ENCODE measurements at places on chromosomes 13 and 19.

DNA sequence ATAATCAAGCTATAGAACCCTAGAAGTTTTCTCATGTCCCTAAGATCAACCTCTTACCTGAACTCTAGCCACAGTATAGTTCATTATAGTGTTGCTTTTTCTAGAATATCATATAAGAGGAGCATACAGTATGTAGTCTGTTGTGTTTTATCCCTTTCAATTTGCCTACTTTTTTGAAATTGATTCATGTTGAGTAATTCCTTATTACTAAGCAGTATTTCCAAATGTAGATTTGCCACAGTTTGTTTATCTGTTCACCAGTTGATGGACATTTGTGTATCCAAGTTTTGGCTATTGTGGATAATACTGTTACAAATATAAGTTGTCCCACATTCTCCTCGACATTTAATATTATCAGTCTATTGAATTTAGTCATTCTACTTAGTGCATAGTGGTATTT lies 138.0 kb downstream of the LMO7 start:
- no peak for DNase-seq

GRCh38 chr19:33437821-33438671 lies 64.5 kb downstream of the CEBPG start:
- no peak for DNase-seq

- no peak for DNase-seq
These were observed 5.4 kb downstream of the LMTK3 start for GRCh38 chr19:48506138-48506733.

DNA sequence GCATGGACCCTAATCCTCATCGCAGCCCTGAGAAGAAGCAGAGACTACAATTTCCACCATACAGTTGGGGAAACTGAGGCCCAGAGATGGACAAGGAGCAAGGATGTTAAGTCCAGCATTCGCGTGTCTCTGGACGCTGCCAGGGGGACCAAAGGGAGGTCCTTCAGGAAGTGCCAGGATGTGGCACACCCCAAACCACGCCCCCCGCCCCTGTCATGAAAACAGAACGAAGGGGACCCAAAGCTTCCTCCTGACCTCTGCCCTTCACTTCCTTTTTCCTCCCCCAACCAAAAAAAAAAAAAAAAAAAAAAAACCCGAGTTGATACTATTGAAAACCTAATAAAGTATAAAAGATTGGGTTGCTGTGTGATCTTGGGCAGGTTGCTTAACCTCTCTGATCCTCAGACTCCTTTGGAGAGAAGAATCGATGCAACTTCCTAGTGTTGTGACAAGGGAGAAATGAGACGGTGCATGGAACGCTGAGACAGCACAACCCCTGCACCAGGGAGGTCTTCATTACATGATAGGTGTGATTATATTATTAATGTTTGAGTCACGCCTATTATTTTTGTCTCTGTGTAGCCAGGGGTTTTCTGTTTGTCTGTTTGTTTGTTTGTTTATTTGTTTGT lies 2.7 kb upstream of the ZBTB7A start:
- peak; percentile 73 for DNase-seq

GRCh38 chr19:49326165-49326704 lies 1.2 kb upstream of the SLC6A16 start:
- DNase-seq: no peak

- DNase-seq: peak; percentile 70
These were observed 3.6 kb downstream of the FAM187B start for GRCh38 chr19:35224681-35225571.

DNA sequence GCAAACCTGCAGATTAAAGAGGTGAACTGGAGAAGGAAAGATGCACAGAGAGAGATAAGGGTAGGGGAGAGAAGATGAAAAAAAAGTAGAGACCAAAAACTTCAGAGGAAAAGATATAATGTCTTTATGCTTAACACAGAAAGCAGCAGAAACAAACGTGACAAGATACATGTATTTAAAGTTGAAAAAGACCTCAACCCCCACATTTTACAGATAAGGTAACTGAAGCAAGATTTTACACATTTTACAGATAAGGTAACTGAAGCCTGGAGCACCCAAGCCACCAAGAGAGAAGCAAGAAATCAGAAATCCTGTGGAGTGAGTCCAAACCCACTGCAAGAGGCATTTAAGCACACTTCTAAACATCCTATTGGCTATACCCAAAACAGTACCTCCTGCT lies 185.3 kb downstream of the TBC1D4 start:
- DNase-seq: no peak

- no peak for DNase-seq
These were observed 183.0 kb downstream of the KCTD12 start for GRCh38 chr13:76703216-76703615.

GRCh38 chr19:17762505-17763229 lies 11.4 kb downstream of the FCHO1 start:
- DNase-seq: peak; percentile 53

DNA sequence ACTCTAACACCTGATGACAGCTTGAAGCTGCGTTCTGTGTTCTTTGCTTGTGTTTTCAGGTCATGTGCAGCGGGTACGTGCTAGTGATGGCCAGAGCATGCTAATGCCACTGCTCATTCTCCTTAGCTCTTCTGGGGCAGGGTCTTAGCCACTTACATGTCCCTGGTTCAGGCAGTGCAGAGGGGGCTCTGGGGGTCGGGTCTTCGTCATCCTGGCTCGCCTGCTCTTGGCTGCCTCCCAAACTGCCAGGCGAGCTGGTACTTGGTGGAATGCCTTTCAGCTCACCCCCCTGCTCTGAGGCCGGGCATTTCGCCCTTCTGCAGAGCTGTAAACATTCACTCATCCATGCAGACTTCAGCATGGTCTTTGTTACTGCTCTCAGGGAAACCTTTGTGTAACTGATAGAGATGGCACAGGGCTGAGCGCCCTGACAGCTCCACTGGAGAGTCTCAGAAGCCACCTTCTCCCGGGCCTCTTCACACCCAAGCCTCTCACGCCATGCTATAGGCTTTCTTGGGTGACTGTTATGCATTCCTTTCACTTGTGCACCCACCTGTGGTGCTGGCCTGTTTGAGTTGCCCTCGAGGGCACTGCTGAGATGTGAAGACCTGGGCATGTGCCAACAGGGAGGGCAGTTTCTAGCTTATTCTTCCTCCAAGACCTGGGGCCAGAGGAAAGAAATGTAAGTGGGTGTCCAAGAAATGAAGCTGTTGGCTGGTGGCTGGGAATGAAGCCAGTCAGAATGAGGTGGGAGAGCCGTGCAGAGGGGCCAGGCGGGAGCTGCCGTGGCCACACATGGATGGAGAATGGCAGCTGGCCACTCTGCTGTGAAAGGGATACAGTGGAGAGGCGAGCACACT lies 24.4 kb downstream of the FAM124A start:
- no peak for DNase-seq

DNA sequence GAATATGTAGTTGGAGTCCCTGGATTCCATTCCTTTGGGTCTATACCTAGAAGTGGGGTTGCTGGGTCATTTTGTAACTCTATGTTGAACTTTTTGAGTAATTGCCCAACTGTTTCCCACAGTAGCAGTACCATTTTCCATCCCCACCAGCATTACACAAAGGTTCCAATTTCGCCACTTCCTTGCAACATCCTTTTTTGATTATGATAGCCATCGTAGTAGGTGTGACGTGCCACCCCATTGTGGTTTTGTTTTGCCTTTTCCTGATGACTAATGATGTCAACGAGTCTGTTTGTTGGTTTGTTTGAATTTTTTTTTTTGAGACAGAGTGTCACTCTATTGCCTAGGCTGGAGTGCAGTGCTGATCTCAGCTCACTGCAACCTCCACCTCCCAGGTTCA lies 3.3 kb upstream of the PEX11G start:
- no peak for DNase-seq

DNA sequence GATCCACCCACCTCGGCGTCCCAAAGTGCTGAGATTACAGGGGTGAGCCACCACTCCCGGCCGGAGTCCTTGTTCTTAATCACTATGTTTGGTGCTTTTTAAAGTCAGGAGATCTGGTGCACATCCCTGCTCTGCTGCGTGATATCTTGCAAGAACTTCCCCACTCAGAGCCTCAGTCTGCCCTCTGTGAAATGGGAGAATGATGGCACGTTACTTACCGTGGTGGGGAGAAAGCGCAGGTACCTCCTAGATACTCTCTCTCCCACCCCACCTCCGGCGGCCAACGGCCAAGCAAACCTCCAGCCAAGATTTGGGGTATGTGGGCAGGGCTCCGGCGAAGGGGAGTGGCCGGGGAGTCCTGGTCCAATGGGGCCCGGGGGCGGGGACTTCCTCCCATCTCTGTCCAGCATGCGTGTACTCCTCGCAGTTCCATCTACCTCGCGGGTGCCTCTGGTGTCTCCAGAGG lies at the start of gene RYR1:
RYR1 (plus strand) TSS at position 424 of the 466 bp plus-strand sequence. CDS start 139 bp downstream, outside the sequence.
- DNase-seq: peak; percentile 48

GRCh38 chr13:110984381-110984780 lies 69.5 kb upstream of the ANKRD10 start:
- DNase-seq: no peak

DNA sequence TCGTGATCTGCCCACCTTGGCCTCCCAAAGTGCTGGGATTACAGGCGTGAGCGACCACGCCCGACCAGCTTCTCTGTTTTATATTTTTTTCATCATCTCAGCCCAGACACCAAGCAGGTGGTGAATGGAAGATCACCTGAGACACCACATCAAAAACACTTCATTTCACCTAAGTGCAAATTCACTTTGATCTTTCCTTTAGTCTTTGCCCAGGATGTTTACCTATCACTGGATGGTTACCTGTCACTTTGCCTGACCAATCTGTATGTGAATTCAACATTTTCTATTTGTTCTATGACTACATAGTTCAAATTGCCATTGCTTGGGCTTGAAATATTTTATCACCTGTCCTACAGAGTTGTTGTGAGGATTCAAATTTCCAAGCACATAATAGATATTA lies 65.7 kb downstream of the PAN3 start:
- DNase-seq: no peak

GRCh38 chr19:13013649-13014048 lies 18.4 kb downstream of the NFIX start:
- no peak for DNase-seq

DNA sequence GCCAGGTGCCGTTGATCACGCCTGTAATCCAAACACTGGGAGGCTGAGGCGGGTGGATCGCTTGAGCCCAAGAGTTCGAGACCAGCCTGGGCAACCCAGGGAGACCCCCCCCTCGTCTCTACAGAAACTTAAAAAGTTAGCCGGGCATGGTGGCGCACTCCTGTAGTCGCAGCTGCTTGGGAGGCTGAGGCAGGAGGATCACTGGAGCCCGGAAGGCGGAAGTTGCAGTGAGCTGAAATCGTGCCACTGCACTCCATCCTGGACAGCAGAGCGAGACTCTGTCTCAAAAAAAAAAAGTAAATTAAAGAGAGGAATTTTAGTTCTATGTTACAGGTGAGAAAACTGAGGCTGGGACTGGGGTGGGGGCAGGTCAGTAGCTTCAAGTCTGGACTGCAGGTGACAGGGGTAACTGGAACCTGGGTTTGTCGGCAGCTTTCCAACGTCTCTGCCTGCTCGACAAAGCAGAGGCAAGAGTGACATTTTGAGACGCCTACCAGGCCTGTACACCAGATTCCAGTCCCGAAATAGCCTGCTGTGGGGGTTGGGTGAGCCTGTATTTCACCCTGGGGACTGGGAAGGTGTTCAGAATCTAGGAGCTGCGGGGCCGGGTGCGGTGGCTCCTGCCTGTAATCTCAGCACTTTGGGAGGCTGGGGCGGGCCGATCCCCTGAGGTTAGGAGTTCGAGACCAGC lies 1.2 kb downstream of the SELENOW start:
- peak; percentile 51 for DNase-seq

GRCh38 chr13:37475151-37475550 lies 123.4 kb downstream of the POSTN start:
- DNase-seq: no peak

GRCh38 chr13:111919849-111920248 lies 147.1 kb upstream of the SOX1 start:
- DNase-seq: no peak

- DNase-seq: no peak
These were observed 305.2 kb downstream of the MTUS2 start for GRCh38 chr13:29125191-29125933.

DNA sequence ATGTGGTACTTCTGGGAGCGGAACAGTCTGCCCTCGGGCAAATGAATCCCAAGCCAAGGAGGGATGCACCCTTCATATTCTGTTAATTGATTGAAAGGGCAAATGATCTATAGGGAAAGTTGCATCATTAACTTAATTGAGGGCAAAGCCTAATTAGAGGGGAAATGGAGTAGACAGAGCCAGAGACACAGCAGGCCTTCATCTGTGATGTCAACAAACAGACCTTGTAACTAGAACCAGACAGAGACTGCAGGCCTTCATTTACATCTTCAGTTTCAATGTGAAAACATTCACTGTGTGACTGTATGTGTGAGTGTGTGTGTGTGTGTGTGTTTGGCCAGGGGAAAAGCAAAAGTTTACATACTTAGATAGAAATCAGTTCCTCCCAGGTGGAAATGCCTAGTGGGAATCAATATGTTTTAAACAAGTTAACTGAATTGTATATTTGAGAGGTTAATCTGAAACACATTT lies 126.4 kb downstream of the SPRY2 start:
- DNase-seq: no peak

DNA sequence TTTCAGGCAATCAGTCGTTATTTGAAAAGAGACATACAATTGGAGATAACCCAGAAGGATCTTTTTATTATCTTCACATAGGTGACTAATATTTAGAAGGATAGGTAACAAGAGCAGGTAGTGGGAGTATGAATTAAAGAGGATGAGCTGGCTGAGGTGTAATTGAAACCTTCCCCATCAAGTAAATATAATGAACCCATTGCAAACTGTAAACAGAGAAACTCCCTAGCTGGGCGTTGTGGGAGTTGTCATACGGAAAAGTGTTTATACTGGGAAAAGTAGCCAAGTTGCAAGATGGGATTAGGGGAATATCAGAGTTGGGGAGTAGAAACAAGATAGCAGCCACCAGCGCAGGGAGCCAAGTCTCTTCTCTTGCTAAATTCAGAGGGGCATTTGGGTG lies 448.4 kb downstream of the COG6 start:
- DNase-seq: no peak

DNA sequence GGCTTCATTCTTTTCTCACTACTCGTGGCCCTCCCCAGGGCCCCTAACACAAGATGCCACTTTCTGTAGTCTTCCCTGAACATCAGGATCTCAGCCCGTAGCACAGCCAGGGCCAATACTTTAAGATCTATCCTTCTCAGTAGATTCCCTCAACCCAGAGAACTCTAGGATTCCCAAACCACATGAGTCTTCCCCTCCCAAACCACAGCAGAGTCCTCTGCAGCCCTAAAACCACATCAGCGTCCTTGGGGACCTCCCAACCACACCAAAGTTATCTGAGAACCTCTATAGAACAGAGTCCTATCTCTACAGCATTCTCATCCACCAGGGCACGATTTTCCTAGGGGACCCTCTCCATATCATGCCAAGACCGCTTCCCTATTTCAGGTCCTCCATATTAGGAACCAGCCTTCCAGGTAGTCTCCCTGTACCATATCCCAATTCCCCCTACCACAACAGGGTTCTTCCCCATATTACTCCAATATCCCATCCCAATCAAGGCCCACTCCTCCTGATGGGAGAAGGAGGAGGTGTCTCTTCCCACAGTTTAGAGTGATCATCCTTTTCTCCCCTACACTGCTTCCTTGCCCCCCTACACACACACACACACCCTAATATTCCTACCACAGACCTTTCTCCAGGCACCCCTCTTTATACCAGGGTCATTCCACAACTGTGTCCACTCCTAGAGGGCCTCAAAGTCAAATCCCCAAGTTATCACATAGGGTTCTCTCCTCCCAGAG lies 1.4 kb downstream of the DYRK1B start:
- DNase-seq: no peak

Measured in left colon (tissue), 2 donors.